ENCODE measurements at places on chromosomes 1 and 21.

DNA sequence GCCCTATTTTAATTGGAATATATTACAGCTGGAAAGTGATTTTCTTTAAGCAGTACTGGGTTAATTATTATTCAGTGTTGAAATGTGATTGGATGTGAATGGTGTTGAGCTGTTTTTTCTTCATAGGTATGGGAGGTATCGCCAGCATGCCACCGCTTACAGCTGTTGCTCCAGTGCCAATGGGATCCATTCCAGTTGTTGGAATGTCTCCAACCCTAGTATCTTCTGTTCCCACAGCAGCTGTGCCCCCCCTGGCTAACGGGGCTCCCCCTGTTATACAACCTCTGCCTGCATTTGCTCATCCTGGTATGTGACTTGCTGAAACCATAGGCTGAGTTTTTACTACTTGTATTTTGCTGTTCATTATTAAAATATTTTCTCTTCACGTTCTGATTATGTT lies 107.7 kb downstream of the ITSN1 start:
- DNase-seq, result no peak

DNA sequence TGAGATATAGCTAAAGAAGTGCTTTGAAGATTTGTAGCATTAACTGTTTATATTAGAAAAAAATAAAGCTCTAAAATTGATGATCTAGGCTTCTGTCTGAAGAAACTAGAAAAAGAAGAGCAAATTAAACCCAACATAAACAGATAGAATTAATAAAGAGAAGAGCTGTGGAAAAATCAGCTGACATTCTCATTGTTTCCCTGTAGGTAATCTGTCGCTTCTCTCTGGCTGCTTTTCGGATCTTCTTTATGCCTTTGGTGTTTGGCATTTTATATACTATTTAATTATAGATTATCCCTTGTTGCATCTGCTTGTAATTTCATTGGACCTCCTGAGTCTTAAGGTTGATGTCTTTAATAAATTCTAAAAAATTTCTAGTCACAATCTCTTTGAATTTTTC lies 59.8 kb downstream of the MPZL1 start:
- no peak for DNase-seq

DNA sequence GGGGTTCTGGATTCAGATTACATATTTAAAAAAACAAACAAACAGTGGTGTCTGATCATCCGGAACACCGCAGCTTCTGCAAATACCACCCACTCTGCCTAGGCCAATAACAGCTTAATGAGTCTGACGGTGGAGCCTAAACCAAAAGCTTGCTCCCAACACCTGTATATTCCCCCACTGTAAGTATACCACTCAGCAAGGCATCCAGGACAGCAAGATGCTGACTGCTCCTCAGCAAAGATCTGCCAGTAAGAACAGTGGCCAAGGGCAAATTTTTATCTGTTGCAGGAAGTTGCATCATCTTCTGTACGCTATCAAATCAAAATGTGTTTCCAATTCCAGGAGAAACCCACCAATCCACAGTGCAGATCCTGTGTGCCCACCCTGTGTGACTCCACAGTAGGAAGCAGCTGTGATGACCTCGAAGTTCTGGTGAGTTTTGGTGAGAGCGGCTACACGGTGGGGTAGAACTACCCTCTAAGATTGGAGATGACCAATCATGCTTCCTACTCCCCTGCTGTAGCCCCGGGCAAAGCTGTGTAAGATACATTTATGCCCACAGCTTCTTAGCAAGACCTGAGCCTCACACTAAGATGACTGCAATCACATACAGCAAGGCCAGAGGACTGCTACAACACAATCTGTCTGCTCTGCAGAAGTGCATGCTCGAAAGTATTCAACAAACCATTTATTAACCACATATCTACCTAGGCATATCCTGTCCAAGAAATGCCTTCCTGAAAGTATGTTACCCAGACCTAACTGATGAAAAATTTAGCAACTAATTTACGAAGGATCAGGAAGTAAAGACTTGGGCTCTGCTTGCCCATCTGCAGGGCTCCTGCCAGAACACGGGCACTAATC lies 30.5 kb downstream of the SIPA1L2 start:
- no peak for DNase-seq

GRCh38 chr1:17194133-17194475 lies 10.8 kb upstream of the PADI1 start:
- DNase-seq, result no peak

GRCh38 chr1:25487628-25488027 lies 55.8 kb upstream of the LDLRAP1 start:
- DNase-seq, result peak; percentile 41

- DNase-seq, result no peak
These were observed 468.9 kb downstream of the DPYD start for GRCh38 chr1:97451944-97452343.

DNA sequence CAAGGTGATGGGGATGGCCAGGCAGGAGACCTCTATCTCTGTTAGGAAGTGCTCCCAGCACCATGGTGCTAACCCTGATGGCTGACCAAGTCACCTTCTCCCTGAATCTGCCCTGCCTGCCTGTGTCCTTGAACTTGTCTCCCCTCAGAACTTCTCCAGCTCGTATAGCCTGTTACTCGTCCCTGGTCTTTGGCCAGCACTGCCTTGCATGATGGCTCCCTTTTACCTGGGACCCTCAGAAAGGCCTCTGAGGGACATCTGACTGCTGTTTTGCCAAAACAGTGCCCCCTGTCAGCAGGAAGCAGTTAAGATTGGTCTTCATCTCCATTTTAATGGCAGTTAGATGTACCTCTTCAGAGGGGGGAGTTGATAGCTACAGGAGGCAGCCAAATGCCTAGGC lies 148.3 kb downstream of the RHOU start:
- DNase-seq, result no peak

DNA sequence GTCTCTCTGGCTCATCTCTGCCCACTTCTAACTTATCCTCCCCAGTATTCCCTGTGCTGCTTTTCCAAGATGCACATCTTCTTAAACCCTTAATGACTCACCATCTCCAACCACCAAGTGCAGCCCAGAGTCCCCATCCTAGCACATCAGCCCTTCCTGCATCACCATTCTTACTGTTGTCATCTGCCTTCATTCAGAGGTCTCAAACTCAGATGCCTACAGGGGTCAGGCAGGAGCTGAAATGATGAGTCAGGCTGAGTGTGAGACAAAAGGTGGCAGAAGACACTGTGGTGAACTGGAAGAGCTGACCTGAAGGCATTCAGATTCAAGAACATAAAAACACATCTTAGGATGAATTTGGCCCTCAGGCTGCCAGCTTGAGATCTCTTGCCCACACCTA lies 34.6 kb downstream of the OLFML2B start:
- DNase-seq, result no peak

DNA sequence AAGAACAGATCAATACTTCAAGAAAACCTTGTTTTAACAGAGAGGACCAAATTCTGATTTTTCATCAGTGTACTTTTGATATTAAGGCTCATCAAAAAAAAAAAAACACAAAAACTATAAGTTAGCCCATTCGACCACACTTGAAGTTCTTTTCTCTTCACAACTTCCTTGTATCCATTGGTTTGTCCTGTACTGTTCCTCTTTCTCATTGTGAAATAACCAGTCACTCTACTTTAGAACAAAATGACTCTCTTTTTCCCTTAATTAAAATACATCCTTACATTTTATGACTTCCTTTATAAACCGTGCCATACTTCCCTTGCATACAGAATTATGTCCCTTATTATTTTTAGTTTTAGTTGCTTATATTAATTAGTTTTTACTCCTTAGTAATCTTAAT lies 8.4 kb downstream of the QSOX1 start:
- no peak for DNase-seq

- DNase-seq, result peak; percentile 25
These were observed 747 bp upstream of the ENAH start for GRCh38 chr1:225653463-225654276.

- no peak for DNase-seq
These were observed 17.2 kb downstream of the LSS start for GRCh38 chr21:46211376-46211775.

DNA sequence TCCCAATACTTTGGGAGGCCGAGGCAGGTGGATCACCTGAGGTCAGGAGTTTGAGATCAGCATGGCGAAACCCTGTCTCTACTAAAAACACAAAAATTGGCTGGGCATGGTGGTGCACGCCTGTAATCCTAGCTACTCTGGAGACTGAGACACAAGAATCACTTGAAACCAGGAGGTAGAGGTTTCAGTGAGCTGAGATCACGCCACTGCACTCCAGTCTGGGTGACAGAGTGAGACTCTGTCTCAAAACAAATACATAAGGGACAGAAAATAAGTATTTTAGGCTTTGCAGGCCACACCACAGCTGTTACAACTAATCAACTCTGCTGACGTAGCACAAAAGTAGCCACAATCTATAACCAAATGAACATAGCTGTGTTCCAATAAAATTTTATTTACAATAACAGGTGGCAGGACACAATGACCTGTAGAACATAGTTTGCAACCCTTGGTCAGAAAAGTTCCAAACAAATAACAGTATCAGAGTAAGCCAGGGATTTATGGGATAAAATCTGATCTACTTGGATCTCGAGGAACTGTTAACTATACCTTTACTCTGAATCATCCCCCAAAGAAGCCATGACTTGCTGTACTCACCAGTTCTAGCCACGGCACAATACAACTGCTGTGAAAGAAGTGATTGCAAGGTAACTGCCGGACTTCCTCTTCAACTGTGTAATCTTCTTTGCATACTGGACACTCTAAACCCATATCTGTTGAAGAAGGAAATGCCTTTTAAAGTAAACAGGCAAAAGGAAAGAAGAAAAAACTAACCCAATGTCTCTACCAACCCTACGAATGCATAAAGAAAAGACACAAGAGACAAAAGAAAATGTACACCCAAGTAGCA lies 28.3 kb downstream of the CD160 start:
- no peak for DNase-seq

DNA sequence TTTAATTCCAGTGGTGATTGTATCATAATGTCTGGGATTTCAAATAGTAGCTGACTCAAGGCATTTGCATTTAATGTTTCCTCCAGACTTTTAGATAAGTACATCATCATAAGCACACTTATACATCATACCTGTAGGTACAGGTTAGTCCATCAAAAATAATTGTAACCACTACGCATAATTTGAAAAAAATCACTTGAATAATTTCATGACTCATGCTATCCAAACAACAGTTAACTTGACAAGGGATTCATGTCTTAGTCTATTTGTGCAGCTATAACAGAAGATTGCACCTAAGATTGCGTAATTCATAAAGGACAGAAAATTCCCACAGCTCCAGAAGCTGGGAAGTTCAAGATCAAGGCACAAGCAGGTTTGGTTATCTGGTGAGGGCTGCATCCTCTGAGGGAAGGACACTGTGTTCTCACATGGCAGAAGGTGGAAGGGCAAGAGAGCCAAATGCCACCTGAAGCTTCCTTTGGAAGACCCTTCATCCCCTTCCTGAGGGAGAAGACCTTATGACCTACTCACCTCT lies 801.7 kb upstream of the BRINP3 start:
- no peak for DNase-seq

DNA sequence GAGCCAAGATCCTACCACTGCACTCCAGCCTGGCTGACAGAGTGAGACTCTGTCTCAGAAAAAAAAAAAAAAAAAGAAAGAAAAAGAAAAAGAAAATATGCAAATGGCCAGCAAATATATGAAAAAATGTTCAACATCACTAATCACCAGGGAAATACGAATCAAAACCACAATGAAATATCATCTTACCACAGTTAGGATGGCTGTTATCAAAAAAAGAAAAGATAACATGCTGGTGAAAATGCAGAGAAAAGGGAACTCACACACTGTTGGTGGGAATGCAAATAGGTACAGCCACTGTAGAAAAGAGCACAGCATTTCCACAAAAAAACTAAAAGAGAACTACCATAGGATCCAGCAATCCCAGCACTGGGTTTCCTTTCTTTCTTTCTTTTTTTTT lies 477.5 kb downstream of the SMYD3 start:
- DNase-seq, result no peak

- DNase-seq, result no peak
These were observed 12.0 kb downstream of the DHCR24 start for GRCh38 chr1:54875000-54875399.

GRCh38 chr1:230104395-230105244 lies 37.6 kb downstream of the GALNT2 start:
- DNase-seq, result peak; percentile 88

- no peak for DNase-seq
These were observed 56.3 kb upstream of the CNN3 start for GRCh38 chr1:94983171-94983739.

GRCh38 chr1:152970495-152970894 lies at the start of gene SPRR4:
TSS of gene SPRR4 (plus strand) at chr1:152970648. CDS start at chr1:152971891, 1,243 bp downstream.
- DNase-seq, result no peak

- DNase-seq, result no peak
These were observed 217.5 kb downstream of the LRRIQ3 start for GRCh38 chr1:73980324-73981040.

- DNase-seq, result no peak
These were observed 44.1 kb upstream of the DOCK7 start for GRCh38 chr1:62732331-62732730.

DNA sequence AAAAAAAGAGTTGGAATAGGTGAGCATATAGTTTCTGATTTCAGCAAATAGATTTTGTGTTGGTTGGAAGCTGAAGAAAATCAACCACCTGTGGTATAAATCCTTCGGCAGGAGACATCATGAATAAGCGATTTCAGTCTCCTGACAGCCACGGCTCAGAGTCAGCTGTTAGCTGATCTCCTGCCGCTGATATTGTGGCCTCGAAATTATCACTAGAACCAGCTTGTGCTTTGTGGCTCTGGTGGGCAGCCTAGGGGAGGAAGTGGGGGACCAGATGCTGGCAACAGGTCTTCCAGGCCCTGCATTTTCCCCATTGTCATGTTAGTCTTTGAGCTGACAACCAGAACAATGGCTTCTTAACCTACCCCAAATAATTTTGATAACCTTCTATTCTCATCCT lies 842 bp upstream of the GCSAML start:
- no peak for DNase-seq

- DNase-seq, result no peak
These were observed 54.4 kb downstream of the DOP1B start for GRCh38 chr21:36210779-36211659.

DNA sequence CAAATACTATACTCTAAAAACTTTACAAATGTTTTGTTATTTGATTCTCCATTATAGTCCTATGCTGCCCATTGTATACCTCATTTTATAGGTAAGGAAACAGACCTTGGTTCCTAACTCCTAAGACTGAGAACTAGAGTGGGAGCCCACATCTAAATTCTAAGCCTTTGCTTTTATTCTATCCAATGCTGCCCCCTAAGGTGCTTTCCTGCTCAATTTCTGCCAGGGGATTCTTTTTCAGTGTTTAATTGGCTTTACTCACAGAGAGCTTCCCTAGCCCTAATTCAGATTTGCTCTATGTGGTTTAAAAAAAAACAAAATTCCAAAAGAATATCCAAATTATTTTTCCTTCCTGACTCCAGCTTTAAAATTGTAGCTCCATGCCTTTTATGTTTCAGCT lies 64.5 kb downstream of the KIF14 start:
- DNase-seq, result no peak

GRCh38 chr21:45026826-45027225 lies 47.6 kb upstream of the ADARB1 start:
- DNase-seq, result no peak

GRCh38 chr1:205927247-205927646 lies 16.0 kb downstream of the SLC26A9 start:
- no peak for DNase-seq

GRCh38 chr1:181911715-181912114 lies 149.8 kb downstream of the ZNF648 start:
- no peak for DNase-seq

- DNase-seq, result no peak
These were observed 35.8 kb downstream of the FOXO6 start for GRCh38 chr1:41397020-41397419.

All from activated naive CD4-positive, alpha-beta T cell treated with anti-CD3 and anti-CD28 coated beads, Interleukin-2, amount 50 U/mL, for 16 hours (primary cell).